ENCODE measurements at places on chromosomes 4 and X. TPM values are rescaled to one million over a fixed set of nuclear protein-coding genes. Genes with fewer than 3 reads are reported as not detected.

The SPANXA1 gene
- total RNA-seq, result 0.28 TPM

The MAGEB2 gene
- total RNA-seq, result not detected

The GRPR gene
- under 0.01 TPM for total RNA-seq

The NLGN3 gene
- 0.18 TPM for total RNA-seq

The MAGEA12 gene
- total RNA-seq, result under 0.01 TPM

The FAM133A gene
- under 0.01 TPM for total RNA-seq

The STK32B gene
- total RNA-seq, result 3.3 TPM

The TMEM255A gene
- not detected for total RNA-seq

The CT45A10 gene
- total RNA-seq, result not detected

The SATL1 gene
- not detected for total RNA-seq

The MAGEA11 gene
- total RNA-seq, result 0.09 TPM

The CT47A7 gene
- total RNA-seq, result not detected

The PAGE2 gene
- 0.71 TPM for total RNA-seq

The CYLC1 gene
- total RNA-seq, result not detected

The TXLNG gene
- total RNA-seq, result 5.5 TPM

The TLR10 gene
- not detected for total RNA-seq

The USO1 gene
- total RNA-seq, result 130 TPM

The STK26 gene
- total RNA-seq, result 6.3 TPM

The KCNIP4 gene
- total RNA-seq, result not detected

The MAGEA10 gene
- total RNA-seq, result not detected

The KIT gene
- total RNA-seq, result 0.43 TPM

The GYPE gene
- 0.74 TPM for total RNA-seq

The FAT1 gene
- 132 TPM for total RNA-seq

The GSX2 gene
- total RNA-seq, result not detected

The SNX25 gene
- total RNA-seq, result 26.9 TPM

The DGKK gene
- not detected for total RNA-seq

The ATXN3L gene
- total RNA-seq, result not detected

The CASP6 gene
- 23.1 TPM for total RNA-seq

The XAGE1A gene
- not detected for total RNA-seq

The UGT2B11 gene
- total RNA-seq, result not detected

The OTC gene
- total RNA-seq, result not detected

The NAP1L5 gene
- total RNA-seq, result 9.8 TPM

The PCSK1N gene
- 0.09 TPM for total RNA-seq

The COL4A6 gene
- 4.2 TPM for total RNA-seq

The MAGEE1 gene
- total RNA-seq, result 1.1 TPM

The CXorf58 gene
- total RNA-seq, result not detected

The LDB2 gene
- total RNA-seq, result 44.7 TPM

The SOX3 gene
- total RNA-seq, result not detected

The CXCL1 gene
- 70.6 TPM for total RNA-seq

The ITIH6 gene
- total RNA-seq, result not detected

The SPANXB1 gene
- not detected for total RNA-seq

The PPEF1 gene
- 0.85 TPM for total RNA-seq

The MMGT1 gene
- 6.5 TPM for total RNA-seq

The SHROOM4 gene
- total RNA-seq, result 0.28 TPM

The HEPH gene
- 15.1 TPM for total RNA-seq

The SCML2 gene
- 0.71 TPM for total RNA-seq

The OFD1 gene
- total RNA-seq, result 10.0 TPM

The PABPC5 gene
- total RNA-seq, result 1.1 TPM

All from smooth muscle cell of bladder (primary cell).